ENCODE measurements at places on chromosomes 13 and 19. TPM values are rescaled to one million over a fixed set of nuclear protein-coding genes. Genes with fewer than 3 reads are reported as not detected.

DNA sequence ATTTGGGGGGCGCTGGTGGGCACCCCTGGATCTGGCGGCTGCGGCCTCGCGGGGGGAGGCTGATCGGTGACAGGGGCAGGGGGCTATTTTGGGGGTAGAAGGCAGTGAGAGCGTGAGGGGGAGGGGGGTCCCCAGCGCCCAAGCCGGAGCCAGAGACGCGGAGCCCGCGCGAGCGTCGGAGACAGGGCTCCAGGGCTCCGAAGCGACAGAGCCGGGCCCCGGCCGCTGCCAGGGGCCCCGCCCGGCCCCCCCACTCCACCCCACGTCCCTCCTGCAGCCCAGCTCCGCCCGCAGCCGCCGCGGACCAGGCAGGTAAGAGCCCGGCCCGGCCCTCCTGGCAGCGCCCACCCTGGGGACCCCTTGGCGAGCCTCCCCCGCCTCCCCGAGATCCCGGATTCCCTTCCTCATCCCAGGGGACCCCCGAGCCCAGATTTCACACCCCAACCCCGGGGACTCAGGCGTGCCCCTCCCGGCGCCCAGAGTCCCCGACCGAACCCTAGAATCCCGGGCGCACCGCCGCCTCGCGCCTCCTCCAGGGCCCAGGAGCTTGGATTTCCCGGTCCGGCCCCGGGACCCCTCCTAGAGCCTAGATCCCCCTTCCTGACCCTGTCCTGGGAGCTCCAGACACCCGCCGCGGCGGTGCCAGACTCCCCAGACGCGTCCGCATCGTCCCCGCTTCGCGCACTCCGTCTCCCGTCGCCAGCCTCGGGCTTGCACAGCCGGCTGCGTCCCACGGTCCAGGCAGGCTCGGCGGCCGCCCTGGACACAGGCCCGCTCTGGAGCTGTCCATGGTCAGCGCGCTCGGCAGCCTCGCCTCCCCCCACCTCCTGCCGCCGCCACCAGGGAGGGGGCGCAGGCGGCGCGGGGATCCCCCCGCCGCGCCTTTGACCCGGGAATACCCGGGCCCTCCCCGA is at the start of gene PPFIA3:
PPFIA3 (plus strand) TSS at position 134 of the 914 bp plus-strand sequence. CDS start 8,330 bp downstream, outside the sequence.
- DNase-seq: peak; percentile 94

DNA sequence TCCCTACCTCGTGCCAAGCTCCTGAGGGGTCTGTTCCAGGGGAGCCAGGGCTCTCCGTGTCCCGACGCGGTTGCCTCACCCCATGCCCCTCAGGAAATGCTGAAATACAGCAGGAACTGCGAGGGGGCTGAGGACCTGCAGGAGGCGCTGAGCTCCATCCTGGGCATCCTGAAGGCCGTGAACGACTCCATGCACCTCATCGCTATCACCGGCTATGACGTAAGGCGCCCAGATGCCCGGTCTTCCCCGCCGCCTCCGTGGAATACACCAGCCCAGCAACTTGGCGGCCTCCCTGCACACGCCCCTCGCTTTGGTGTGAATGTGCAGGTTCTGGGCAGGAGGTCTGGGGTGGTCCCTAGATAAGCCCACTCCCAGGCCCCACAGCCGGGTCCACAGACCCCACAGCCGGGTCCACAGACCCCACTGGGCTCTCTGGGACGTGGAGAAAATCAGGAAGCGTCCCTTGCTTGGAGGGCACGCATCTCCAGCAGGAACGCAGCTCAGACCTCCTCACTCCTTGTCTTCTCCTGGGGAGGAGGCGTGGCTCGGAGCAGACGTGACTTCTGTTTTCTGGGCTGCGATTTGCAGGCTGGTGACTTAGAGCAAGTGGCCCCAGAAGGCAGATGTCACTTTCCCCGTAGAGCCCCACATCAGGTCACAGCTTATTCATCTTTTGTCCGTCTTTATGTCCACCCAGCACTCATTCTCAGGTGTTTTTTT is 19.4 kb upstream of the F7 start:
- DNase-seq: no peak

DNA sequence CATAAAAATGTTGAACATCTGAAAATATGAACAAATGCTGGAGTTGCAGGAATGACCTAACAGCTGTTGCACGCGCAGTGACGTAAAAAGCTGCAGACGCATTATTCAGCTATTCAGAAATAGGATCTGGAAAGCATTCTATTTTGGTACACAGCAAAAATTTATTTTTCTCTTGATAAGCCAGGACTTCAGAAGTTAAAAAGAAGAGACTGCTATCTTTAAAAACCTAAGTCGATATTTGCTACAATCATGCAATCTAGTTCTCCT is 36.9 kb upstream of the STARD13 start:
- no peak for DNase-seq

- DNase-seq: no peak
These were observed 86.1 kb upstream of the DOCK9 start for GRCh38 chr13:99063952-99064351.

DNA sequence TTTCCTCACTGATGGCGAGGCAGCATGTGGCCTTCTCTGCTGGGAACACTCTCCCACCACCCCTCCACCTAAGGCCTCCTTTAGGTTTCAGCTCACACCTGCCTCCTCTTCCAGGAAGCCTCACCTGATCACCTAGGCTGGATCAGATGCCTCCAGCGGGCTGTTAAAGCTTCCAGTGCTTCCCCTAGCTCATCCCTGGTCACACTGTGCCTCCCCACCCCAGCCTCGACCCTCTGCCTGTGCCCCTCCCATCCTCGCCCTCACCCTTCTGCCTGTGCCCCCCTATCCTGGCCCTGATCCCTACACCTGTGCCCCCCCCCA is 33.8 kb downstream of the MAP4K1 start:
- DNase-seq: no peak

DNA sequence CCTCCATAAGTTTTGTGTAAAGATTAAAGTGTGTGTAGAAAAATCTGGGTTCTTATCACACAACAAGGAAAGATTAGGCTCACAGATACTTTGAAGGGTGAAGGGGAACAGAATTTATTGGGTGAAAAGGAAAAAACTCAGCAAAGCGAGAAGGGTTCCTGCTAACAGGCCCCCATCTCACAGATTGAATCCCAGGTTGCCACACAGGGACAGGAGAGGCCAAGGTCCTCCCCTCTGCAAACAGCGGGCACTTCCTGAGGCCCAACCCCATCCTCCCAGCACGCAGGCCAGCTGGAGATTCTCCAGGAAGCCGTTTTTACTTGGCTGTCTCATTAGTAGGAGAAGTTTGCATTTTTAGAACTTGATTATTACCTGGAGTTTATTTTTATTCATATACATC is 15.2 kb upstream of the ERCC5 start:
- no peak for DNase-seq

GRCh38 chr13:25244123-25244522 is 43.2 kb downstream of the MTMR6 start:
- DNase-seq: no peak

GRCh38 chr13:113506025-113506685 is 15.6 kb upstream of the DCUN1D2 start:
- DNase-seq: no peak

- no peak for DNase-seq
These were observed 32.5 kb downstream of the CCDC70 start for GRCh38 chr13:51894239-51894638.

The ALKBH7 gene
- total RNA-seq: 91.1 TPM

The DCT gene
- total RNA-seq: 24.9 TPM

The TNFAIP8L1 gene
- 7.5 TPM for total RNA-seq

GRCh38 chr13:102138635-102139190 is 263.1 kb downstream of the FGF14 start:
- no peak for DNase-seq

GRCh38 chr19:48371367-48371766 is 7.2 kb downstream of the SYNGR4 start:
- no peak for DNase-seq

The KHSRP gene
- 121 TPM for total RNA-seq

The TRAPPC6A gene
- 44.1 TPM for total RNA-seq

The CLDN10 gene
- 10.2 TPM for total RNA-seq

- no peak for DNase-seq
These were observed 541.0 kb downstream of the PCDH9 start for GRCh38 chr13:66689037-66689619.

GRCh38 chr13:68056816-68057710 is 826.9 kb upstream of the PCDH9 start:
- no peak for DNase-seq

- DNase-seq: no peak
These were observed 444.8 kb downstream of the FOXO1 start for GRCh38 chr13:40221460-40222201.

GRCh38 chr13:48559638-48560320 is 26.9 kb upstream of the RCBTB2 start:
- no peak for DNase-seq

GRCh38 chr13:40777166-40777808 is 6.3 kb upstream of the MRPS31 start:
- DNase-seq: no peak

The LILRB1 gene
- total RNA-seq: 0.69 TPM

DNA sequence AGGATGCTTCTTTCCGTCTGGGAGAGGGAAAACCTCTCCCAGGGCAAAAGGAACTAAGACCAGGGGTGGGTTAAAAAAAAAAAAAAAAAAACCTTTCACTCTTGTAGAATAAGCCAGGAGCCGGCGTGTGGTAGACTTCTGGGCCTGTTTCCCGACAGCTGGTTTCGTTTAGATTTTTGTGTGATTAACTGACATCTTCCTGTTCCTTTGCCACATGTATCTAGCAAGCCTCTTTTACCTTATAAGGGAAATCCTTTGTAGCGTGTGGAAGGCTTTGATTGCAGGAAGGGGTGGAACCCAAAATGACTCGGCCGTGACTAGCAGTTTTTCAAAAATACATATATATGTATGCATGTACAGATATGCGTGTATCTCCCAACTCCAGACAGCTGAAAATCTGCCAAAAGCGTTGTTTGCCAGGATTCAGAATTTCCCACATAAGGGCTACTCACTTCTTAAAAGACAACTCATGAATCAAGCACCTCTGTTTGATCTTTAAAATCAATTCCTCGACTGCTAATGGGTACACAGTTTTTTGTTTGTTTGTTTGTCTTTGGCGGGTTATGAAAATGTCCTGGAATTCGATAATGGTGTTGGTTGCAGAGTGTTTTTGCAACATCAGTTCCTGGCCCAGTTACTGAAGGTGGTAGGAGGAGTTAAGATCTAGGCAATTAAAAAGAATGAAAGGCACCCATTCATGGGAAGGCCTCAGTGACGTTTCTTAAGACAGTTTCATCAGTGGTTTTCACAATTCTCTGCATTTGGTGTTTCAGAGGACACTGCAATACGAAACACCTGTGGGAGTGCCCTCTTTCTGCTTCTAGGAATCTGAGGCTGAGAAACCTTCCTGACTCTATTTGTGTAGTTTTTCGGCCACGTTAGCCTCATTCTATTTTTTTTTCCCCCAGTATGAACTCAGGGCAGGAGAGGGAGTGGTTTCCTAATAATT is 2.7 kb downstream of the TPM4 start:
- DNase-seq: peak; percentile 89

- DNase-seq: no peak
These were observed 25.4 kb downstream of the RAB20 start for GRCh38 chr13:110536006-110536693.

DNA sequence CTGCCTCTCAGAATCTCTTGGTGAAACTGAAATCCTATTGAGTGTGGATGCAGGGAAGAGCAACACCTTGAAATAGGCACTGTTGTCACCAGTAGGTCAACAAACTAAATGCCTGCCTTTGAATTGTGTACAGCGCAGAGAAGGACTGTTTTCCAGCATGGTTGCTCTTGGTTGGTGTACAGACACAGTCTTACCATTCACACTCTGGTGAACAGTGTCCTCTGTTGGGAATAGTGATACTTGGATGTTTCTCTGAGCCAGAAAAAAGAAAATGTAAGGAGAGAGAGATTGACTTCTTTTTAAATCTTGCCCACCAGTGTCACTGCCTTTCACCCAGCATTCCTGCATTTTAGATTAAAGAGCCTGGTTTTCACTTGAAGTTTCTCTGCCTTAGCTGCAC is 179.7 kb downstream of the STK24 start:
- no peak for DNase-seq

DNA sequence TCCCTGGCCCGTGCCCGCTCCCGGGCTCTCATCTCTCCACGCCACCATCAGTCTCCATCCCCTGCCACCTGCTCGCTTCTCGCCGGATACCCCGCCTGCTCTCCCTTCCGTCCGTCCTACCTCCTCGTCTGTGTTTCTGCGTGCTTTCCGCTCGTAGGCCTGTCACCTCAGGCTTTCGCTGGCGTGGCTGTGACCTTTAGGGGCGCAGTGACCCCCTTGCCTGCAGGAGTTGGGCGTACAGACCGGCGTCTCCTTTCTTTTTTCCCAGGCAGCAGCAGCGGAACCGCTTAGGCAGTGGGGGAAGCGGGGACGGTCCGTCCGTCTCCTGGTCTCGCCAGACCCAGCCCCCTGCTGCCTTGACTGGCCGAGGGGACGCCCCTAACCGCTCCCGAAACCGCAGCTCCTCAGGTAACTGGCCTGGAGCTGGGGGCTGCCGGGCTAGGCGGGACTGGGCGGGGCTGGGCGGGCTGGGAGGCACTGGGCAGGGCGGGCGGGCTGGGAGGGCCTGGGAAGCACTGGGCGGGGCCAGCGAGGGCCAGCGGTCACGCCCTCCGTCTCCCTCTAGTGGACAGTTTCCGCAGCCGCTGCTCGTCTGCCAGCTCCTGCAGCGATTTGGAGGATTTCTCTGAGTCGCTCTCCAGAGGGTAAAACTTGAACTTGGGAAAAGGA is 6.3 kb downstream of the PGLYRP1 start:
- DNase-seq: peak; percentile 59

DNA sequence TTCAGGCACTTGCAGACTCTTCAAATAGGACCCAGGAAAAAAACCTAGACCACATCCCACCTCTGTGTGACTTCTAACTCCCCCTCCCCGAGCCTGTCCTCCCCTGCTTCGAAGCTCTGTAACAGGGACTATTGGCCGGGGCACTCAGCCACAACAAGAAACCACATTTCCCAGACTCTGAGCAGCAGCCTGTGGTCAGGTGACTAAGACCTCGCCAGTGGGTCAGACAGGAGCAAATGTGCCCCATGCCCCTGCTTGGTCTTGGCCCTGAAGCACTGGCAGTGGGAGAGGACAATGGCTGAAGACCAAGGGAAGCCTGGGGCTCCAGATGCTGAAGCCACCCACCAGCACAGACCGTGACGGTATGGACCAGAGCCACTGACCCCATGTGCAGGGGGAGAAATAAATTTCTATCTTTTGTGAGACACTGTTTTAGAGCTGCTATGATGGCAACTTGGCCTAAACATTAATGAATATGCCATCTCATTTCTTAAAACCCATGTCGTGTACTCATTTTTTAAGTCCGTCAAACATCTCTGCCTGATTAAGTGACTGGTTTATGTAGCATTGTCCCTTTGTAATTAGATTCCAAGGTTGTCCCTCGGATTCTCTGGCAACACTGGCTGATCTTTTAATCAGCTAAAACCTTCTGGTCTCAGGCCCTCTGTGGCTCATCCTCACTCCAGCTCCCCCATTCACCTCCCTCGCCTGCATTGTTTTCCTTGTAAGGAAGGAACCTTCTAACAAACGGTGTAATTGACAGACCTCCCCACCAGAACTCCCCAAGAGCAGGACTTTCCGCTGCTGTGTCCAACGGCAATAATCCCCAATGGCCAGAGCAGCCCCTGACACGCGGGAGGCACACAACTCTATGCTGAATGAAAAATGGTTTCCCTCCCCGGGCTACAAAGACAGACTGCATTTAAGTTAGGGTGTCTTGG is 98.4 kb downstream of the STK24 start:
- DNase-seq: peak; percentile 57
